Thymus (tissue), 14 donors: ENCODE measurements at places on chromosomes 1 and 21. TPM values are rescaled to one million over a fixed set of nuclear protein-coding genes. Genes with fewer than 3 reads are reported as not detected.

DNA sequence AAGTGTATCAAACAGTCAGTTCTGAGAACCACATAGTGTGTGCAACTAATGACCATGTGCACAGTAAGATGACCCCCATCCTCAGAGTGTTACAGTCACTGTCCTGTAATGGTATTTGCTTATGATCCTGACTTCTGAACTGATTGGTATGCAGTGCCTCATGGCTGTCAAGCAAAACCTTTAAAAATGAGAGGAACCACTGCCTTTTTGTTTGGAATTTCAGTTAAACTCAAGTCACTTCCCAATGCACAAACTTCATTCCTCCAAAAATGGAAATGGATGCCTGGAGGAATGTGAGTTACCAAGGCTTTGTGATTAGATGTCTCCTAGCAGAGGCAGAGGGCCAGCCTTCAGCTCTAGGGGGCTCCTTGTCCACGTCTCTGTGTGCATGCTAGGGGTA lies 10.5 kb downstream of the C1orf198 start:
- no peak for DNase-seq

DNA sequence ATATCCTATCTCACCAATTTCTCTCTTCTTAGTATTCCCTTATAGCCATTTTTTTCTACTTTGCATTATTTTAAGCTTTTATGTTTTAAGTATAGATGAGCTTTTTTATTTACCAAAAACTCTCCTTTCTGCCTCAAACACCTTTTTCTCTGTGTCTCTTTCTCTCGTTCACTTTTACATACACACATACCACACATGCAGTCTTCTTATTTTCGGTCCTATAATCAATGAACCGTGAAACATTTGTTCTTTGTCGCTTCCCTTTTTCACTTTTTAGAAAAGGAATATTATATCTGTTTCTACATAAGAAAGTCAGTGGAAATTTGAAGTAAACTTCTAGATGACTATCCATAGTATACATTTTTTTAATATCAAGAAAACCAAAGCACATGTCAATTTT lies 183.2 kb downstream of the MRPL39 start:
- no peak for DNase-seq

GRCh38 chr1:246526915-246527314 lies 19.8 kb upstream of the SMYD3 start:
- no peak for DNase-seq

LCE1E gene
- not detected for total RNA-seq

DNA sequence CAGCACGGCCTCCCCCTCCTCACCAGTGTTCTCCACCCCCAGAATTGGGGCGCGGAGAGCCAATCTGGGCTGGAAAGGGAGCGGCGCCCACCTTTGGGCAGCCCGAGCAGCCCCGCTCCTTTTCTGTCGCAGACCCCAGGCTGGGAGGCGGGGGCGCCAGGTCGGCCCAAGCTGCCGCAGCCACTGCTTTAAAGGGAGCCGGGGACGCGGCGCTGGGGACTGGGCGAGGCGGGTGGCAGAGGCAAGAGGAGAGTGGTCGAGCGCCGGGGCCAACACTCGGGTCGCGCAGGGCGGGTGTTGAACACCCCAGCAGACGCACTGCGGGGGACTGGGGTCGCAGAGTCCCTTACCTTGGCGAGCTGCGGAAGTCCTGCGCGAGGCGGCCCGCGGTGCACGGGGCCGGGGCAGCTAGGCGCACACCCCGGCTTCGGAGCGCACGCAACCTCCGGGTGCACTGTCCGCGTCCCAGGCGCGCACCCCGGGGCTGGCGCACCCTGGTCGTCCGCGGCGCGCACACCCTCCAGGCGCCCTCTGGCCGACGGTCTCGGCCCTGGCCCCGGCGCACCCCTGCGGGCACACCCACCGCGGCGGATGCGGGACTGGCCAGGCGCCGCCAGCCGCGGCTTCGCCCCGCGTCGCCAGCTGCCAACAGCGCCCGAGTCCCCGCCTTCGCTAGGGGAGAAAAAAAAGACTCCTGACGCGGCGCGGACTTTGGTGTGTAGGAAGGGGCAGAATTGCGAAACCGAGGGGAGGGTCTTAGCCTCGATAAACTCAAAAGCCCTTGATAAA lies at the start of gene KANK4:
Gene KANK4, minus strand, starts transcription at position 679 of the 789 bp plus-strand sequence. CDS start 37,870 bp downstream, outside the sequence.
- DNase-seq, result no peak

BCL2L15 gene
- 0.76 TPM for total RNA-seq

GRCh38 chr1:60894130-60894529 lies 188.2 kb upstream of the NFIA start:
- DNase-seq, result no peak

DNA sequence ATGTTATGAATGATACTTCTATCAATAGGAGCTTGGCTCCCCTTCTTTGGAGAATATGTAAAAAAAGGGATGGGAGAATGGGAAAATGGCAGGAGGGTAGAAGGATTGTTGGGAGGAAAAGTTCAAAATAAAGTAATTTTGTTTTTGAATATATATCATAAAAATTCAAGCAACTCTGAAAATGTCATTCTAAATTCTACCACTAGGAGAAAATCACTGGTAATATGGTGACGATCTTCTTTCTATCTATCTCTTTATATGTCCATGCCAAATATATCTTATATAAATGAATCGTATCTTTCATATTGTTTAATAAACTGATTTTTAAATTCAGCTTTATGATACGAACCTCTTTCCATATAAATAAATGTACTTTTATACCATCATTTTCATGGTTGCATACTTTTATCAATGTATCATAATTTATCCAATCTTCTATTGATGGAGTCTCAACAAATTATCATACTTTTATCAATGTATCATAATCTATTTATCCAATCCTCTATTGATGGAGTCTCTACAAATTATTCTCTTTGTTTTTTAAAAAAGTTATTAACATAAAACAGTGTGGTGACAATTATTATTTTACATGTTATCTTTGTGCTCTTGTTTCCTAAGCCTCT lies 73.7 kb upstream of the MARK1 start:
- no peak for DNase-seq

DNA sequence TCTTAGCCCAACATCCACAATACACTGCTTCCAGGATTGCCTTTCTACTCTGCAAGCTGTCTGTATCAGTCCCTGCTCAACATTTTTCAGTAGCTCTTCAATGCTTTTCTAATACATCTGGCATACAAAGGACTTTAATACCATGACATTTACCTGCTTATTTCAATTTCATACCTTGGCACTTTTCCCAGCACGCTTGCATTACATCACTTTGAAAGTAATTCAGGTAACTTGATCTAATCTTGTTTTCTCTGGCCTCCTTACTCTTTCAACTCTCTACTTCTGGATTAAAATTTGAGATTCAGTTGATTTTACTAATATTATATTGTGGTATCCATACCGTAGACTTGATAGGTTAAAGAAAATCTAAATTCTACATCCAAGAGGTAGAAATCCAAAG lies 103.0 kb downstream of the PTGS2 start:
- DNase-seq, result no peak

NT5C1A gene
- total RNA-seq, result 0.09 TPM
